HCEC 1CT (cell line): ENCODE measurements at places on chromosomes 2 and 18.

- DNase-seq = peak; percentile 96
Measured at GRCh38 chr2:133287709-133288108, 280.6 kb downstream of the NCKAP5 start.

GRCh38 chr2:101374821-101375561 is 12.3 kb downstream of the CREG2 start:
- DNase-seq = no peak

GRCh38 chr2:51441786-51442185 is 409.9 kb upstream of the NRXN1 start:
- DNase-seq = no peak

- DNase-seq = no peak
Measured at GRCh38 chr2:161981679-161982250, 92.2 kb downstream of the DPP4 start.

DNA sequence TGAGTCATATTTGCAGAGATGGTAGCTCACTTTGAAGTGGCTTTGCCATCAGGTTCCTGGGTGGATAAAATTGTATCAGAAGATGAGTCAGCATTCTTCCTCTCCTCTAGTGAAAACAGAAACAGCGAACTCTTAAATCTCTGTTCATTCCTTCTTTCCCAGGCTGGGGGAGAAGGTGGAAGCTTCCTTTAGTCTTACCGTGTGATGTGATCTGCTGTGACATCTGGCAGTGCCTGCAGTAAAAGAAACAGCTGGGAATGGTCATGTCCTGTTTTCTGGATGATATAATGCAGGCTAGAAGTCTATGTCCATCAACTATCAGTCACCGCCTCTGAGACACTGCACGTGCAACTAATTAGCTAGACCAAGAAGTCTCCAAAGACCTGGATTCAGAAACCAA is 171.6 kb downstream of the VAPA start:
- no peak for DNase-seq

DNA sequence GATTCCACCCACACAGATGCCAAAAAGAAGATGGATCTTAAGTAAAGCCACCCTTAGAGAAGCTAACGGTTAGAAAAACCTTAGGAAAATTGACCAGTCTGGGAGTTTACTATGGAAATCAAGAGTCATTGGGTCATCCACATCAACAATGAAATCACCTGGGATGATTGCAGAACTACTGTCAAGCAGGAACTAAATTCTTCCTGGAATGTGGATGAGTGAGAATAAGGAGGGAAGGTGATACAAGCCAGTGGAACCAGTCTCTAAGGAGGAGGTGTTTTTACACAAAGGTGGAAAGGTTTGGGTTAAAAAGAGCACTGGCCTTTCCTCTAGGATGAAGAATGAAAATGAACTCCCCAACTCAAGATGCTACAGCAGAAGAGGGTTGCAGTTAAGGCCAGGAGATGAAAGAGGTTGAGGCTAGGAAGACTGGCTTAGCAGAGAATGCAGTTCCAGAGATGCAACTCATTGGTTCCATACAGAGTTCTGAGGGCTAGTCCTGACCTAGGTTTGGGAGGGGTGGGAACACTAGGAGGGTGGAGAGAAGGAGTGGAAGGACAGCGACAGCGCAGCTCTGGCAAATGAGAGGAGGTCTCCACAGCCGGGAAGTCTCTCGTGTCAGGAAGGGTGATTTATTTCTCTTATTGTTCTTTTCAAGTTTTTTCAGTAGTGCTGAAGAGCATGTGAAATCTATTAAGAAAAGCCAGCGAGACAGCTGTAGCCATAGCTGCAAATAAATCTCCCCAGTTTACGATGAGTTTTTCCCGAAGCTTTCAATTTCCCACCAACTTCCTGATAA is 27.7 kb upstream of the KDM3A start:
- DNase-seq = no peak
